ENCODE measurements at places on chromosomes 12 and 14.

DNA sequence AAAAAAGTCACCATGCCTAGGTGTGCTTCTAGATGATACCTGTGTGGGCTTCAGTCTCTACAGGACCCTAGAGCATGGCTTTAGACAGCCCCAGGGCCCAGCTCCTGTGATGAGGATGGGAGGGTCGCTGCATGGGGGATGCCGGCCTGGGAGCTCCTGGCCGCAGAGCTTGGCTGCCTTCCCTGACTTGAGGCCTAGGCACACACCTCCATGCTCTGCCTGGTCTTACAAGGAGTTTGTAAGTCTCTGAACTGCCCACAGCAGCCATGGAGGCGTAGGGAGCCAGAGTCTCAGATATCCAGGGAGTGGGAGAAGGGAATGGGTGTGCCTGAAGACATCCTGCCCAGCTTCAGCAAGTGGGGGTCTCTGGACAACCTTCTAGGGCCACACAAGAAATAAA is 149.5 kb upstream of the MYL2 start:
- DNase-seq: no peak

DNA sequence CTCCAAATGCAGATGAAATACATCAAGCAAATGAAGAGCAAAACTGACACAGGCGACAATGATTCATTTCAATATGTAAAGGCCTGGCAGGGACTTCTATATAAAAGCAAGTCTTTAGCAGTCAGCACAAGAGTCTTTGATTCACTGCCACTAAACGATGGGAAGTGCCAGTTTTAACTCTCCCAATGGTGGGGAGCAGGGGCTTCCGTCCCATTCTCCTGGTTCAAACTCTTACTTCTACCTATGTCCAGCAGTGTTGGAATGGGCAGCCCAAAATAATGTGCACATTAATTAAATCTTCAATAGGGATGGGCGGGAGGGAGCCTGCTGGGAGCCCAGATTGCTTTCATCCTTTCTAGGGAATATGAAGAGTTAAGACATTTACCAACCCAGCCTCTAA is 97.5 kb upstream of the MDM1 start:
- no peak for DNase-seq

DNA sequence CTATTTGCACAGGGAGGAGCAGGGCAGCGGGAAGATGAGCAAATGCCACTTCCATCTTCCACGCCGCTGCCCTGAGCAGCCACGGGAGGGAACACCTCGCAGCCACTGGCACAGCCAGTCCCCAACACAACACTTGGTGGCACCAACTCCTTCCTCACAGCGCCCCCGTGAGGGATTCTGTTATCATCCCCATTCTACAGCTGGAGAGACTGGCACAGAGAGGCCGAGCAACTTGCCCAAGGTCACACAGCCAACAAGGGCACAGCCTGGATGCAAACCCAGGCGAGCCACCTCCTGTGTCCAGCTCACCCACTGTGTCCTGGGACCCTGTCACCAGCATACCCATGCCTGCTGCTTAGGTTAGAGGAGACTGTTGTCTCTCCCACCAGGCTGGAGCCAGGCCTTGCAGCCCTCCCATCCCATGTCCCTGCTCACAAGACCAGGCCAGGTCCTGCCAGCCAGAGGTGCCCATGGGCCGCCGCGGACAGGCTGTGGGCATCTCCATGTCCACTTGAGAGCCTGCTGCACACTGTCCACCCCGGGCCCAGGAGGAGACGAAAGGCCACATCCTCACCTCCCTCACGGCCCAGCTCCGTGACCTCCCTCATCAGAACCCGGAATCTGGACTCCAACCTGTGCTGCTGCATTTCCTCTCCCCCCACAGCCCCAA is 57.0 kb downstream of the NCOR2 start:
- no peak for DNase-seq

DNA sequence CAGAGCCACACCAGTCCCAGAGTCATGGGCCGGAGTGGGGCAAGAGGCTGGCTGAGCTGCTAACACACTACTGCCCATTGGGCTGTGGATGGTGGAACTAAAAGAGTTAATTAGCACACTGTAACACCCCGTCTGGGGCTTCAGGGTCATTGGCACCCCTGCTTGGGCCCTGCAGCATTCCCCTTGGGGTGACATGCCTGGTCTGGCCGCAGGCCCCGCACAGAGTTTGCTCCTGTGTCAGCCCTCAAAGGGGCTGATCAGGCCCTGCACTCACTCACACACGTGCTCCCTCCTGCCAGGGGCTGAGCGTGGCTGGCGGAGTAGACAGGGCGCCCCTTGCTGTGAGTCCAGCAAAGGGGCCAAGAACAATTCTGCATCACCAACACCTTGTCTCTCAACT is 1499.6 kb upstream of the TMEM132C start:
- DNase-seq: no peak

- DNase-seq: no peak
Measured at GRCh38 chr12:97308576-97309198, 153.9 kb upstream of the RMST start.

DNA sequence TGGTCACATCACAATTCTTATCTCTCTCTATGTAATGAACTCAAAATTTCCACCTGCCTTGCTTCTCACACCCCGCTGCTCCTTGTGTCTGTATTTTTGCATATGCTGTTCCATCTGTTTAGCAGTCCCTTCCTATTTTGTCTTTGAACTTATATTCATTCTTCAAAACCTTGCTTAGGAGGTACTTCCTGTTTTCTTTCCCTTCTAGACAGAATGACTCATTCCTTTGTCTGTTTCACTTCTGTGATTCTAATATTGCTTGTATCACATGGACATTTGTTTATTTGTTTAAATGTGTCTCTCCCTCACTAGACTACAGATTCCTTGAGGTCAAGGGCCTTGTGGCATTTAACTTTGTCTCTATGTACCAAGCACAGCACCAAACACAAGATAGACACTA is 424.2 kb downstream of the ETNK1 start:
- no peak for DNase-seq
